NCI-H345 (cell line): ENCODE measurements at places on chromosomes 4 and X.

DNA sequence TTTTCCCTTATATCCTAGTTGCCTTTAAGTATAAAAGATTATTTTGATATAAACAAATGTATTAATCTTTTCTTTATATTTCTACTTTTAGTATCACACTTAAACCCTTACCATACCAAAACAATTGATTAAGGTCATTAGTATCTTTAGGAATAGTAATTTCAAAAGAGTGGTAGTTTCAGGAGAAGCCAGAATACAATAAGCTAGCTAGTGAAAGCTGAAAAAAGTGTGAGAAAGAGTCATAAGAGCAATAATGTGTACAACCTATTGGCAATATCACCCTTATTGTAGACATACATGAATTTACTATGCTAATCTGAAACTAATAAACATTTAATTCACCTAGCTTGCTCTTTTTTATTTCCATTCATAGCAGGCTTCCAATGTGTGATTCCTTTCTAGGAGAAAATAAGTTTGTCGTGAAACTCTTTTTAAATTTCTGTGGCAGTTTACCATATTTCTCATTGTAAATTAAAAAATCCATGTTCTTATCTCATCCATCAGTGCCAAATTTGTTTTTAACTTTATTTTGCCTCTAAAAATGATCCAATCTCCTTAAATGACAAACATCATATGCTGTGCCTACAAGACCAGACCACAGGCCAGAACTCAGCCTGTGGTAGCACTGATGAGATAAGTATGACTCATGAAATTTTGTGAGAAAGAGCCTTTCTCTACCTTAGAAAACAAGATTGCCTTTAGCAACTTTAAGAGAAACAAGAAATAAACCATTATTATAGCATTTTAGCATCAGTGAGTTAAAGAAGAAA lies 8.1 kb downstream of the NEK1 start:
- no peak for DNase-seq

- DNase-seq, result peak; percentile 68
Observed at GRCh38 chrX:2933125-2933900, 4.2 kb upstream of the ARSD start.

DNA sequence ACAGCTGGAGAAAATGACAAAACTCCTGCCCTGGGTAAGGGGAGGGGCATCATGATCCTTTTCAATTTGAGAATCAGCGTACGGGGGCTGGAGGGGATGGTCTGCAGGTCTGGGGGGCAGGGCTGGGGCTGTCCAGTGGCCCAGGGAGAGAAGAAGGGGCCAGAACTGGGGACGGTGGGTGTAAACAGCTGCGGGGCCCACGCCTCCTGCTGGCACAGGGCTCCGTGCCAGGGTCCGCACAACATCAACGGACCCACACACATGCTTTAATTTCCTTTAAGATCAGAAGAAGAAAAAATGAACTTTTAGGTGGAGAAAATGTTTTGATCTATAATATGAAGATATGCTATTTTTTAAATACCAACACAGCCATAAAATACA lies 52.1 kb downstream of the PSAPL1 start:
- no peak for DNase-seq

DNA sequence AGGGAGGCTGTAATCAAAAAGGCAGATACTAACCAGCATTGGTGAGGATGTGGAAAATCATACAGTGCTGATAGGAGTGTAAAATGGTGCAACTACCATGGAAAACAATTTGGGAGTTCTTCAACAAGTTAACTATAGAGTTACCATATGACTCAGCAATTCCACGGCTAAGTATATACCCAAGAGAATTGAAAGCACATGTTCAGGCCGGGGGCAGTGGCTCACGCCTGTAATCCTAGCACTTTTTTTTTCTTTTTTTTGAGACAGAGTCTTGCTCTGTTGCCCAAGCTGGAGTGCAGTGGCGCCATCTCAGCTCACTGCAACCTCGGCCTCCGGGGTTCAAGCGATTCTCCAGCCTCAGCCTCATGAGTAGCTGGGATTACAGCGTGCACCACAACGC lies 15.0 kb upstream of the CD99L2 start:
- no peak for DNase-seq

DNA sequence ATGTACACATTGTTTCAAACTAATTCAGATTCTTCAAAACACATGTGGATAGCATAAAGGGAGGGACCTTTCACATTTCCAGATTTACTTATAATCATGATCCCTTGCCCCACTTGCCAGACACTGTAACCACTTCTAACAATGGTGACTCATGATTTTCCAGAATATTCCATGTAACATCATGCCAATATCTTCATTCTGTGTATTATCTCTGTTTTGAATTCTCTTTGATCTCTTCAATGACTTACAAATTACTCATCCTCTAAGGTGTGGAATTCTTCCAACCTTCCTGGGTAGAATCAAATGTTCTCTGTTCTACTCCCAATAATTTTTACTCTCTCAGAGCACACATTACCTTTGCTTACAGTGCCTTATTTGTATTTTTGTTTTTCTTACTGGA lies 517.1 kb downstream of the PCDH7 start:
- DNase-seq, result no peak

DNA sequence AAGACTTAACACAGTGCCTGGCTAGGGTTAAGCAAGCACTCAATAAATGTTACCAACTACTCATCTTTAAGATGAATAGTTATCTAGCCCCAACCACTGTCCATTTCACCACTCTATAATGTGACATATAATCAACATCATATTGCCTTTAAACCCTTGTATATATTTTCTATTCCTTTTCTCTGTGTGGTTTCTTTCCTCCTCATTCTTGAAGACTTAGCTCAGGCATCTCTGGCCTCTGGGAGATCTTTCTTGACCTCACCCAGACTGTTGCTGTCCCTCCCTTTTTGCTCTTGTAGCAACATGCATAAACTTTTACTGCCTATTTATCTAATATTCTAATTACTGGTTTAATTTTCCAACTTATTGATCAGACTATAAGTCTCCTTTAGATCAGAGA lies 249.9 kb upstream of the MAB21L2 start:
- no peak for DNase-seq
